Stimulated activated CD8-positive, alpha-beta memory T cell treated with anti-CD3 and anti-CD28 coated beads, Interleukin-4, amount 100 ng/mL, for 1 hour (primary cell): ENCODE measurements at places on chromosomes 5 and 9.
A peak's percentile ranks its signal among the peaks of the same experiment; 100 is the strongest.

GRCh38 chr9:135018306-135018915 is 69.1 kb upstream of the OLFM1 start:
- no peak for DNase-seq

GRCh38 chr5:66417781-66418180 is 178.4 kb upstream of the MAST4 start:
- no peak for DNase-seq

DNA sequence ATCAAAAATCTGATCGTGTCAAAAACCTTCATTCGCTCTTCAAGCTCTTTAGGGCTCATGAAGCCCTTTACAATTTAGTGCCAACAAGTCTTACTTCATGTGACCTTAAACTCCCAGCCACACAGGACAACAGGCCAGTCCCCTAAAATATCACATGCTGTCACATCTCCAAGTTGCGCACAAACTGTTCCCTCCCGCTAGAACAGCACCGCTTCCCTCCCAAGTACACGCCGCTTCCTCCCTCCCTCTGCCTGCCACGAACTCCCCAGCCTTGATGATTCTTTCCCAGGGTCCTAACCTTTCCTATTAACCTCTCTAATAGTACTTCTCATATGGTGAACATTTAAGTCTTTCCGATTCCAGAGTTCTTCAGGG is 91.2 kb downstream of the TLE1 start:
- no peak for DNase-seq

DNA sequence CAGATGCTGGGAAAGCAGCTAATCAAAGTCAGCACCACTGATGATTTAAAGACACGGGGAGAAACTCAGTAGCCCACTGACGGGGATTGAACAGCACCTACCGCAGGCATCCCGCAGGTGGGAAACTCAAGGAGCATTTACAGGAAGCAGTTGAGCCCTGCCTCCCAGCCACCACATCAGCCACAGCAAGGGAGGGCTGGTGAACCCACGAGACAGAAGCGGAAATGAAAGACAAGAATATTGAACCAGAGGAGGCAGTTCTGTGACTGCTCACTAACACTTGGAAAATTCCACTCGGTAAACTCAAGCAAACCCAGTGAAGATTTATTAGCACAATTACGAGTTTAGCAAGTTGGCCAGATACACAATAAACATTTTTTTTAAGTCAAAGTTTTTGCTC is 10.6 kb upstream of the FAM163B start:
- DNase-seq, result peak; percentile 21

- no peak for DNase-seq
These were observed 47.3 kb upstream of the PRRC2B start for GRCh38 chr9:131346559-131346958.

DNA sequence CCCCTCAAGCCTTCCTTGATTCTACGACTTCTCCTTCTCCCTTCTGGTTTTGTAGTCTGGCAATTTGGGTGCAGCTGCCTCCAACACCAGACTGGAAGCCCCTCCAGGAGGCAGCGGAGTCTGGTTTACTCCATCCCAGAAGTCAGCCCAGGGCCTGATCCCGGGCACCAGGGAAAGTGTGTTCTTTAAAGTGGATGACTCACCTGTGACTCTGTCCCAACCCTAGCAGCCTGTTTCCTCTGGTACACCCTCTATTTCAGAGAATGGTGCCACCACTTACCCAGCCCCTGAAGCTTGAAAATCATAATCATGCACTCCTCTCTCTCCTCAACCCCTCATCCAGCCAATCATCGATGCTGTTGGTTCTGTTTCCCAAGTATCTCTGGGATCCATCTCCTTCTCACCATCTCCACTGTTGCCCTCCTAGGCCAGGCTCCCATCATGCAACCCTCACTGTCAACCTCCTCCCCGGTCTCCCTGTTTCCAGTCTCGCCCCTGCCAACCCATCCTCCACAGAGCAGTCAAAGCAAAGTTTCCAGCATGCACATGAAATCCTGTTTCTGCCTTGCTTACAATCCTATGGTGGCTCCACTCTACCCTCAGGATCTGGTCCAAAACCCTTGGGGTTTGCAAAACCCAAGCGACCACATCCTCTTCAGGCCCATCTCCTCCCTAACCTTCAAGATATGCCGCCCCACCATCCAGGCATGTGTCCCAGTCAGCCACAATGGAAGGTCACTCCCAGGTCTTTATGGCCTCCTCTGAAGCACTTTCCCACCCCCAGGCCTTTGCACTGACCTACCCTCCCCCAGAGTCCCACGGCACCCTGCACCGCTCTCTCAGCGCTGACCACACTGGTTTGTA is 10.5 kb downstream of the LHX6 start:
- no peak for DNase-seq

DNA sequence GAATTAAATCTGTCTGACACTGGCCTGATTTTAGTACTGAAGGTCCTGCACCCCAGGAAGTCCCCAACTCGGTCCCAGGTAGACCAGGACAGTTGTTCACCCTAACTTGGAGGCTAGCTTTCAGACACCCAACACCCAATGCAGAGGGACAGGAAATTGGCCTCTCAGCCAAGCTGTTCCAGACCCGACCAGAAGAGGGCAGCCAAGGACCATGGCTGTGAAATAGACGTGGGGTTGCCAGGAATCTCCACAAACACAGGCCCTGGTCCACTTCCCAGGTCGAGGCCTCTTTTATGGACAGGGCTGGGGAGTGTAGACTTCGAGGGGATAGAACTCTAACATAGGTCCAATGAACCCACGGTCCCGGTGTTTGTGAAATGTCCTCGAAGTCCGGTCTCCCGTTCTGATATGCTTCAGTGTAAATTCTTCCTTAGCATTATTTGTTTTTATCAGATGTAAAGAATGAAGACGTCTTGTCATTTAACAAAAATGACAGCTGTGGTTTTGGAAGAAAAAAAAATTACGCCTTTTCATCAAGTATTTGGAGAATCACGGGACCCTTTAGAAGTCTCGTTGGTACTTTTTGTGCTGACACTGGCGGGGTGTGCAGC is 260.3 kb upstream of the ADAMTS16 start:
- no peak for DNase-seq

DNA sequence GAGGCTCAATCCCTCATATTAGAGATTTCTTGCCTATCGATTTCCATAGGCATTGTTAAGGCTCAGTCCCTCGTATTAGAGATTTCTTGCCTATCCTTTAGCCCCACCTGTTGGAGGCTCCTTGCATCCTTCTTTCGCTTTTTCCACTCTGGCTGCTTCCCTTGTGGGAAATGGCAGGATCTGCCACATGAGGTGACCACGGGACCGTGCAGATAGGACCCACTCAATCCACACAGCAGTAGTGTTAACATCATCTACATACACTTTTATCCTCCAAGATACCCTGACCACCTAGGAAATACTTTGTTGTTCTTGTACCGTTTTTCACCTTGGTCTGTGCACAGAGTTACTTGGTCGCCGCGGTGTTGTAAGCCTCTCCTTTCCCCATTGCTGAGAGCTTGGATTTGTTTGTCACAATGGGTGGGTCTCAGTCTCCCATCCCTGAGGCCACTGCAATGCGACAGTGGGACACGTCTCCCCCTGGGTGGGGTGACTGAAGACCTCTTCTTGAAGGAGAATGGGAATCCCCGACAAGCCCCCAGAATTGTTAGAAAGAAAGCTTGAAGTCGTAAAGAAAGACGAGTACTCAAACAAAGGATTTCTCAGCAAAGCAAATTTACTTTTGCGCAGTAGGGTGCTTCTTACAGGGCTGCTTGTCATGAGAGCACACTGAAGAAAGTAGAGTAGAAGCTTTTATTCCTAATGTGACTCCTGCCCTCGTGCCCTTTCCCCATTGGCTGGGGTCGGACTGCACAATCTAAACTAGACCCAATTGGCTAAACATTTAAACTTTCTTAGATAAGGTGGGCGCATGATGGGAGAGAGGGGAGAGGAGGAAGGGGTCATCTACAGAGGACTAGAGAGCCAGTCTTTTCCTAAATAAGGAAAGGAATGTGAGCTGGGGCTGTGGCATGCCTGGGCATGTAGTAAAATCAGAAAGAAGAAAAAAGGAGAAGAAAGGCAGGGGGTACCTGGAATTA is 19.8 kb downstream of the IFT74 start:
- DNase-seq, result no peak

- DNase-seq, result no peak
These were observed 13.8 kb upstream of the ISOC1 start for GRCh38 chr5:129080766-129081165.

- DNase-seq, result no peak
These were observed 23.4 kb downstream of the SPAAR start for GRCh38 chr9:35932735-35933134.

DNA sequence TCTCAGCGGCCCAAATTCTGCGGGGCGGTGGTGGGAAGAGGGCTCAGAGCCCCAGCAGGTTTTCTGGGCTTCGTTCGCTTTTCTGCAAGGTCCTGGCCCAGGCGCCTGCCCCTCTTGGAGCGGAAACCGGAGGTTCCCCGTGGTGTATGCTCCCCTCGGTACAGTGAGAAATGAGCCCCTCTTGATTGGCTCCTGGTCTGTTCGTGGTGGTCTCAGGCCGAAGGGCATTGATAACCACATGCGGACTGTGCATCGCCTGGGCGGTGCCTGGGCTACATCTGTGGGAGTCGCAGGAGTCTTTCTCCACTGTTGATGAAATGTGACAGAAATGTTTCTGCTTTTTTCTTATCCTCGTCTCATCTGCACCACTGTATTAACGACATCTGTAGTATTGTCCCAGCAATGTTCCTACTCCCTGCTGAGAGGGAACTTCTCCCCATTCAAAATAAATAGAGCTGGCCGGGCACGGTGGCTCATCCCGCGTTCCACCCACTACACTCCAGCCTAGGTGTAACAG is 682 bp downstream of the MAN1B1 start:
- no peak for DNase-seq

DNA sequence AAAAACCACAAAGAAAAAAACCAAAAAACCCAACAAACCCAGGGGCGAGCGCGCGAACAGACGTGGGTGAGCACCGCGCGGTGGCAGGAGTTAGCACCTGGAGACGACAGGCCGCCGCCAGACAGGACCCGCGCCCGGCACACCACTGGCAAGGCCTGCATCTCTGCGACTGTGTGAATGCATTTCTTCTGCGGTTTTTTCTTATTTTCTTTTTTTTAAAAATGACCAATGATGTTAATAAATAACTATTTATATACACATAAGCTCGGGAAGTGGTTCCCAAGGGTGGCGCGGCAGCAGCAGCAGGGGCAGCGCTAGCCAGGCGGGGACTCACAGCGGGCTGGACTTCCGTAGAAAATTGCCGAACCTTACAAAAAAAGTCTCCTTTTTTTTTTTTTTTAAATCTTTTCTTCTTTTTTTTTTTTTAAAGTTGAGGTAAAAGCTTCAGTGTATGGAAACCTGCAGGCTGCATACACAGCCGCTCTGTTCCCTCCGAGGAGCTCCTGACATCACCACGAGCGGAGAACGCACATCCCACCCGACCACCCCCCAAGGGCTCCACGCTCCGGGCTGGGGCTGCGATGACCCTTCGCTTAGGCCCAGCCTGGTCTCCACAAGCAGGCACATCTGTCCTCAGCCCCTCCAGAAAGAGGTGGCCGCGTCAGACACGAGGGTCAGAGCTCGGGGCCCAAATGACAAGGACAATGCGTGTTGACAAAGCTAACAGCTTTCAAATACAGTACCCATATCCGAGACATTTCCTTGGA is 7.4 kb downstream of the BRD3OS start:
- DNase-seq, result no peak

GRCh38 chr5:35320029-35320428 is 89.7 kb upstream of the PRLR start:
- DNase-seq, result no peak

GRCh38 chr5:146718609-146719008 is 159.9 kb downstream of the PPP2R2B start:
- DNase-seq, result no peak

- DNase-seq, result no peak
These were observed 175.1 kb upstream of the MSX2 start for GRCh38 chr5:174549254-174549653.

- no peak for DNase-seq
These were observed 97.9 kb downstream of the AOPEP start for GRCh38 chr9:94824411-94824810.

GRCh38 chr9:31582071-31582470 is 802.4 kb upstream of the ACO1 start:
- DNase-seq, result no peak

DNA sequence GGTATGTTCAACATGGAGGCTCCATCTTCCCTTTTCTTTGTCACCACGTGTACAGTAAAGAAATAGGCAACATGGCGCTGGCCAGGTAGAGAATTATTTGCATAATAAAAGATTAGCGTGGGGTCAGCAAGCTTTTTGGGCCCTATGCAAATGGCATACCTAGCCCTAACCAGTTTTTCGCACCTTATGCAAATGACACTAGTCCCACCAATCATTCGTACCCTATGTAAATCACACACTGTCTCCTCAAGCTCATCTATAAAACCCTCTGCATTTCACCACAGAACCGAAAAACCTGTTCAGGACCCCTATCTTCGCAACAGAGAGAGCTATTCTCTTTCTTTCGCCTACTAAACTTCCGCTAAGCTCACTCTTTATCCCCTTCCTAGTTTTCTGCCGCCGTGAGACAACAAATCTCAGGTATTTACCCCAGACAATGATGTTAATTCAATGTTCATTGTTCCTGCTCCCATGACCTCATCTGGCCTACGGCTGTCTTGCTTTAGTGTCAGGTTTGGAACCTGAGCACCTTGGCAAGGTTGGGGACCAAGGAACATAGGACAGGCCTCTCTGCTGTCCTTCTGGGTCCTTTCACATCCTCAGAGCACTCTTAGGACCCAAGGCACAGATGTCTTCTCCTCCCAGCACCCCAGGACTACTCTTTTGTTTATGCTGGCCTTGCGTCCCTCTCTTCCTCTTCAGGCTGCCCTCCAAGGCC is 180.7 kb upstream of the RAI14 start:
- DNase-seq, result no peak

DNA sequence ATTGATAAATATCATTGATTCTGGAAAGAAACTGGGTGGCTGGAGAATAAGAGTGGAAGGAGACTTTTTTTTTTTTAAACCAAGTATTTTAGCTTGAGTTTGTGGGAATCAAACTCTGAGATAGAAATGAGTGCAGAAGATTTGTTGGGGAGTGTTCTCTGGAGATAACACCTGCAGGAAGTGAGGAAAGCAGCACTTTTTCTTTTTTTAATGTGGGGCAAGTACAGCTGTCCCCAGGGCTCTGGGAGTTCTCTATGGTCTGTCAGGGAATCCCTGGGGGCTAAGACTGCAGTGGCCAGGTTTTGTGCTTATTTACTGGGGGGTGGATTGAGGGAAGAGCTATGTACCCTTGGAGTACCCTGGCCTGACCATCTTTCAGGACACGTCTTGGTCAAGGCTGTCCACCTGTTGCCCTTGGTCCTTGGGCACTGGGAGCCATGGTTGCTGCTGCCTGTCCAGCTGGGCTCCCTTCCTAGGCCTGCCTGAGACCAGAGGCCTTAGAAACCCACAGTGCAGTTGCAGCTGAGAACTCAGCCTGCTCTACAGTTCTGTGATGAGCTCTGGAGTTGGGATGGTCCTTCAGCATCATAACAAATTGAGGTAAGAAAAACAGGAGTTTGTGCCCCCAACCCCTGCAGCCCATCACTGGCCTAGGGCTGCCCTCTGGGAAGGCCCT is 85.8 kb downstream of the PHAX start:
- no peak for DNase-seq

GRCh38 chr9:91946653-91947488 is 3.2 kb downstream of the ROR2 start:
- no peak for DNase-seq
